EH (cell line): ENCODE measurements at places on chromosomes 6 and 20.

DNA sequence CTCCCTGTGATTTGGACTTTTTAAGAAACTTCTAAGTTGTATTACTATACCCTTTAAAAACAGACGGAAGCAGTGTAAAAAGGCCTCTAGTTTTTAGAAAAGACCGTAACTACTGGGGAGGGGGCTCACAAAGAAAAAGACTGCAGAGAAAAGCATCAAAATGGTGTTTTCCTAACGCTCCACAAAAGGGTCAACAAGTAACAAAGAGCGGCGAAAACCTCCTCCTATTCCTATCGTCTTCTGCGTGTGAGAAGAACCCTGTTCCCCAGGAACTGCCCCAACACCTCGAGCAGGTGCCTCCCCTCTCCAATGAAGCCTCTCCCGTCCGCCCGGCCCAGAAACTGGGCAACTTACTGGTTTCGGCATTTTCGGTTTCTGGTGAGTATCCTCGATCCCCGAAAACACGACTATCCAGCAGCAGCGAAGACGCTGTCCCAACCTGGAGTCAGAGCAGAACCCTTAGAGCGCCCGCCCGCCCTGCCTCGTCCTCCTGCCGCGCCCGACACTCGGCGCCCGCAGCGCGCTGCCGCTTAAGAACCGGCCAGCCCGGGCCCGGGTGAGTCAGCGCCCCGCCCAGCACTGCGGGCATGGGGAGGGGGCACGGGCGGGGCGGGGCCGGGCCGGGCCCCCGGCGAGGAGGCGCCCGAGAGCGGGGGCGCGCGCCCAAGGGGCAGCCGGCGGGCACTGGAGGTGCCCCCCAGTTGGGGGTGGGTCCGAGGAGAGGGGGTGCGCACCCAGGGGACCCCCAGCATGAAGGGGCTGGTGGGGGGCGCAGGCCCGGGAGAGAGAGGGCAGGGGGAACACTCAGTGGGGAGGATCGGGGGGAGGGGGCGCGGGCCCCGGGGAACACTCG lies 1.2 kb downstream of the EZR start:
- DNase-seq = peak; percentile 81

DNA sequence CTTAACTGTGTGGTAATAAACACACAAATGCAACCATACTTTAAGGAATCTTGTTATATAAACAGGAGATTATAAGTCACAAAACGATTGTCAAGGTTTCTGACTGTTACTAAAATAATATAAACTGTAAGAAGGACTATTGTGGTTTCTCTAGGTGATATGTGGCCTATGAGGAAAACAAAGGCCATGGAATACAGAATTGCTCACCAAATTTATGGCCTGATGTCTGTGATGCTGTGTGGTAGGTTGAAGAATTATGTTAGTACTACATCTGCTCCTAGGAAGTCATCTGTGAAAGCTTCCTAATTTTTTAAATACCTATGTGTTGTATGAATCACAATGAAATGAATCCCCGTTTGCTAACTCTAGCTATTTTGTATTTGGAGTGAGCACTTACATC lies 875.4 kb upstream of the MAP3K7 start:
- no peak for DNase-seq

DNA sequence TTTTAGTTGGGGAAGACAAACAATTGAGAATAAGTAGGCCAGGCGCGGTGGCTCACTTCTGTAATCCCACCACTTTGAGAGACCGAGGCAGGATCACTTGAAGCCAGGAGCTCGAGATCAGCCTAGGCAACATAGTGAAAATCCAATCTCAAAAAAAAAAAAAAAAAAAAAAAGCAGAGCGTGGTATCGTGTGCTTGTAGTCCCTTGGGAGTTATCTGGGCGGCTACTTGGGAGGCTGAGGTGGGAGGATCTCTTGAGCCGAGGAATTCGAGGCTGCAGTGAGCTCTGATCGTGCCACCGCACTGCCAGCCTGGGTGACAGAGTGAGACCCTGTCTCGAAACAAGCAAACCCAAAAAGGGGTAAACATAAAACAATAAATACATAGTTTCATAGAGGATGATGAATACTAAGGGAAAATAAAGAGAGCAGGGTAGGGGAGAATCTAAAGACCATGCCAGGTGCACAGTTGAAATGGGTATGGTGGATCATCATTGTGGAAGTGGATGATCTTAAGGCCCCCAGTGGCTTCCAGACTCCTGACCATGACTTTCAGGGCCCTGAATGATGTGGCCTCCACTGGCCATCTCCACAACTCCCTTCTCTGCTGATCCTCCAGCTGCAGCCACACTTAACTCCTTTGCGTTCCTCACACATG lies 947 bp downstream of the POFUT1 start:
- no peak for DNase-seq

GRCh38 chr6:97666889-97667288 lies 383.9 kb upstream of the MMS22L start:
- DNase-seq = no peak

DNA sequence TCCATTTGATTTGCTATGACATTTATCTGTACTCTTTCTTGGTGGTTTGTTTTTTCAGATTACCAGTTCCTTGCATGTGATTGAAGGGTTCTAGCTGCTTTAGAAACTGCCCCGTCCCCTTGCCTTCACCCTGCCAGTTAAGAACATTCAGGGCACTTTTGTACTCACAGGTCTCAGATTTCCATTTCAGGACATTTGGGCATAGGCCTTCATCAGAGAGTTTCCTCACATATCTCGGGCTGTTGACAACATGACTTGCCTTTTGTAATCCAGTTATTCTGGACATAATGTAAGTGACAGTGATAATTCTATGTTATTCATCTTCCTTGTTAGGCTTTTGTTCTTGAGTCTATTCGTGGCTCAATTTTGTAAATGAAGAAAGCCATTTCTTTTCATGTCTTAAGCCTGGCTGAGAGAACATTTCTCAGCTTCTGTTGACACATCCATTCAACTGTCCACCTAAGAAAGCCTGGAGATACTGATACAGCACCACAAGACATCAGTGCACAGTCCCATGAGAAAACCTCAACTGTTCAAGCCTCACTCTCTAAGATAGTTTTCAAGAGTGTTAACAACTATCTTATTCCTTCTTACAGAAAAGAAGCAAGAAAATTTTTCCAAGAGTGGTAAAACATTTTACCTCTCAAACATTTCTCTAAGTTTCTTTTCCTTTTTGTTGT lies 209.3 kb upstream of the SGK1 start:
- no peak for DNase-seq

GRCh38 chr20:11242320-11242719 lies 568.5 kb upstream of the JAG1 start:
- DNase-seq = no peak

- DNase-seq = no peak
These were observed 40.4 kb upstream of the SYNJ2 start for GRCh38 chr6:157941101-157941863.

- no peak for DNase-seq
These were observed 106.8 kb upstream of the PDE10A start for GRCh38 chr6:165769884-165770283.

DNA sequence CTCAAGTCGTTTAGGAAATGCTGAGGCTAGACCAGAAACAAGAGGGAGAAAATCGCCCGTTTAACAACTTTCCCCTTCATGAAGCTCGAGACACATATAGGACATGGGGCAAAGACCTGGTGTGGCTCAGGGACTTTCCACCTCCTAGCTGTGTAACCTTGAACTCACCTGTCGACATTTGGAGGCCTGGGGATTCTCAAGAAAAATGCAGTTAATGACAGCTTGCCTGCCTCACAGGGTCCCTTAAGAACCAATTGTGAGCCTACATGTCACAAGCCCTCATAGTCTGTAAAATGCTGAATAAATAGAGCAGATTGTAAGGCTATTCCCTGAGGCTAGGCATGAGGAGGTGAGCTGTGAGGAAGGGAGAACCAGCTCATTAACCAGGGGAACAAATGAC lies 35.1 kb downstream of the MGME1 start:
- no peak for DNase-seq

DNA sequence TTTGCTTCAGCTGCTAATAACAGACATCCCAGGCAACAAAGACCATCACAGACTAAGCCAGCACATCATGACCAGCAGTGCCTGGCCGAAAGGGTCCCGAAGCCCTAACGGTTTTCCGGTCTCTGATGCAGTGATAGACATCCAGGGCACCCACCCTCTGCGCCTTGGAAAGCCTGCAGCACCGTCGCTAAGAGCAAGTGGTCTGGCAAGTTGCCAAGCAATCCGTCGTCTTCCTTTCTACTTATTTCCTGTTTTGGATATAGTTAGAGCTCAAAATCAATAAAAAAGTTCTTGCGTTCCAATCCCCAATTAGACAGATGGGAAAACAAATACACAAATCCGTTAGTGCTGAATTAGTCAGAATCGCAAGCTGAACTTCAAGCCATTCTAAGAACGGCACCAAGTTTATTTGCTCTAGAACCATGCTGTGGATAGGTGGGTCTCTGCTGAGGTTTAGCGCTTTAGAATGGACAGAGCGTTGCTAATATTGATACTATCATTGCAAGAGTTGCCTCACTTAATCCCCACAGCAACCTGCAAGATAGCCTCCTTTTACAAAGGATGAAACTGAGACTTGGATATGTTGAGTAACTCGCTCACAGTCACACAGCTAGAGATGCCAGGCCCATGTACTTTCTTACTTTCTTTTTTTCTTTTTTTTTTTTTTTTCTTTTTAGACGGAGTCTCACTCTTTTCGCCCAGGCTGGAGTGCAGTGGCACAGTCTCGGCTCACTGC lies 163.3 kb upstream of the SNX9 start:
- DNase-seq = no peak

GRCh38 chr20:10714236-10714975 lies 40.6 kb upstream of the JAG1 start:
- peak; percentile 16 for DNase-seq

- no peak for DNase-seq
These were observed 4.1 kb downstream of the HLA-B start for GRCh38 chr6:31352683-31353383.
